ENCODE measurements at places on chromosomes 4 and X.

DNA sequence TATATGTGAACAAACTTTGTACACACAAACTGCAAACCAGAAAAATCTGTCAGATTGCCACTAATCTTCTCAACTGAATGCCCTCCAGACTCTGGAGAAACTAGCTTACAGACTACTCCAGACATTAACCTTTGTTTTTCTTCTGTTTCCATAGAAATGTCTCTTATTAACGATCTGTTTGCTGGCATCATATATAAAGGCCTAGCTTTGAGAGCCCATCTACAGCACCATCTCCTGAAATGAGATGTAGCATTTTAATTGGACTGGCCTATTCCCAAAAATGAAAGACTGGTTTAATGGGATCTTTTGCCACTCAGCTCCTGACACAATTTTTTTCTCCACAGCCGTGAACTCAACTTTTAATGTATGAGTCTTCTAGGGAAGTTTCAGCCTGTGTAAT is 266.0 kb upstream of the IL1RAPL1 start:
- DNase-seq: no peak

GRCh38 chr4:109053257-109053656 is 249.2 kb downstream of the COL25A1 start:
- no peak for DNase-seq

DNA sequence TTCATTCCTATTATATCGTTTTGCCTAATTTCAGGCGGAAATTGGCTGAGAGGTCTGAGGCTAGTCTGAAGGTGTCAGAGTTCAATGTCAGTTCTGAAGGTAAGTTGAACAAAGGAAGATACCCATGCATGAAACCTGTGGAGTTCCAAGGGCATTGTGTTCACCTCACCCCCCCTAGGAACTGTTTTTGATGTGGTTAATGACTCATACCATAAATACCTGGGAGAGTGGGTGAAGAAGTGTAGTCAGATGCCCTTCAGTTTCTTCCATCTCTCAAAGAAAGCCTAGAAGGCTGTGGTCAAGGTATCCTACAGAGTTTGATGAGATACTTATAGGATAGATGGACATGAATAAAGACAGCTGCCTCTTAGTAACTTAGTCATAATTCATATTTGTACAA is 2.7 kb downstream of the UTP14A start:
- DNase-seq: no peak

DNA sequence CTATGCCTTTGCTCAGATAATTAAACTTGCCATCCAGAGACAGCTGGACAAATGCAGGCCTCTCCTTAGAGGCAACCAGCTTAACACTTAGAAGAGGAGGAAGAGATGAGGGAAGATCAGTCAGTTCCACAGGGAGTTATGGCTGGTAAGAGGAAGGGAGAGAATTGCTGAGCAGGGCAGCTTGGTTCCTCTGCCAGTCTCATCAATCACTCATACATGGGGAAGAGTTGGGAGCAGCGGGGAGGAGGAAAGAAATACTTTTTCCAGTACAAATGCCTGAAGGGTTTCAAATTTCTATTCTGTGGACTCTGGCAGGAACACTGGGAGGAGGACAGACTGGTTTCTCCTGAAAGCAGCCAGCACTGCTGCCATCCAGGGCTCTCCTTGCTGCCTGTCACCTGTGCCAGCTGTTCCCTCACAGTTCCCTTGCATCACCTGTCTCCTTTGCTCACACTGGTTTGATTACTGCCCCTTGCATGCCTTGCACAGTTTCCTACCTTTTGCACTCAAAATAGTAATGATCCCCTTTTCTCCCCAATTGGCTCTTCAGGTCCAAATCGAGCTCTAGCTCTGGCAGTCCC is 59.5 kb downstream of the PGRMC2 start:
- DNase-seq: no peak

GRCh38 chrX:103584596-103584995 is 719 bp upstream of the TCEAL4 start:
- DNase-seq: no peak

DNA sequence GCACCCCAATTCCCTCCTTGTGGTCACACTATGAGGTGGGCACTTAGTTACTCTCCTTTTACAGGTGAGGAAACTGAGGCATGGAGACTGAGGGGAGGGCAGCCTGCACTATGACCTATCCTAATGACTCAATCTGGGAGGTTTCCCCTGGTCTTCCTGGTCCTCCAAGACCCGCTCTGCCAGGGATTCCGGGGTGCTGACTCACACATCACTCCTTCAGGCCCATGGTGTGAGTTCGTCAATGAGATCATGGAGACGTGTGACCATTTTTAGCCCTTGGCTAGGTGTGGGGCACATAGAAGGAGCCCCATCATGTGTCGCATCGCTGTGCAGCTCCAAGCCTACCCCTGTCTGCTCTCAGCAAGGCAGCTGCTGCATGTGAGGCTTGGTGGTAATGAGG is 32.4 kb upstream of the BCOR start:
- no peak for DNase-seq

DNA sequence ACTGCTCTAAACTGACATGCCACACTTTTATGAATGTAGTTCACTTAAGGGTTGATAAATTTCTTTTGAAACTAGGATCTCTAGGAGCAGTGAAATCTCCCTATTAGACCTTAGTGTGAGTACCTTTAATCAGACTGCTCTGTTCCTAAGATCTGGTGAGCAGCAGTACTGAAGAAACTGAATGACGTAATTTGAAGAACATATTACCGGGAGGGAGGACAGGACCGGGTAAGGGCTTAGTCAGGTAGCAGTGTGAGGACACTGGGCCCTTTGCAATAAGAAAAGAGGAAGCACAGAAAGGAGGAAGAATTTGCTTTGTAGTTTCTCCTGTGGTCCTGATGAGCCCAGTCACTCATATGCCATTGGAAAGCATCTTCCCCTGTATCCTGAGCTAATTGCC is 255.2 kb downstream of the THOC2 start:
- DNase-seq: no peak

DNA sequence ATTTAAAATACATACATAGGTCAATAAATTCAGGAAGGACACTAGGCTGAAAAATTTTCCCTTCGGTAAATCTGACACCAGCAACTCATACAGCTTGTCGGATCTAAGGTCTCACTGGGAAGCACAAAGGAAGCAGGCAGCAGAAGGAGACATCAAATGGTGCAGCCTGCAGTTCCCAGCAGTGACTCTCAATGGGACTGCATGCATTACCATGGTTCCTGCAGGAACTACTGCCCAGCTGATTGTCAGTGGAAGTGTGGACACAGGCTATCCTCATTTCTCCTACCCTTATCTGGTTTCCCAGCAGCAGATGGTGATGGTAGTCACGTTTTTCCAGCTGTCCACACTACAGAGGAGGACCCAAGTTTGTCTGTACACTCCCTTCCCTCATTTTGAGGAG is 113.3 kb downstream of the PPP1R2C start:
- no peak for DNase-seq

DNA sequence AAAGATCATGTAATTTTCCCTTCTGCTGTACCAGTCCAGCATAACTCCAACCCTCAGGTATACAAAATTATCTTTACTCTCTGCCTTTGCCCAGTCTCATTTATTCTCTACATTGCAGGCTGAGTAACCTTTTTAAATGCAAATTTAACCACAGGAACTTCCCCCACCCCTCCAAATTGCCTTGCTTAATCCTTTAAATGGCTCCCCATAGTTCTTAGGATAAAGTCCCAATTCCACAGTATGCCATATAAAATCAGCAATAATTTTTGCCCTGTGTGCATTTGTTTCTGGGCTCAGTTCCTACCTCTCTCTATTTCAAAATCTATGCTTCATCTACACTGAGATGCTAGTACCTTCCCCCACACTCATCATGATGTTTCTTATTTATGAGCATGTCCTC is 879.7 kb downstream of the RPA4 start:
- no peak for DNase-seq

DNA sequence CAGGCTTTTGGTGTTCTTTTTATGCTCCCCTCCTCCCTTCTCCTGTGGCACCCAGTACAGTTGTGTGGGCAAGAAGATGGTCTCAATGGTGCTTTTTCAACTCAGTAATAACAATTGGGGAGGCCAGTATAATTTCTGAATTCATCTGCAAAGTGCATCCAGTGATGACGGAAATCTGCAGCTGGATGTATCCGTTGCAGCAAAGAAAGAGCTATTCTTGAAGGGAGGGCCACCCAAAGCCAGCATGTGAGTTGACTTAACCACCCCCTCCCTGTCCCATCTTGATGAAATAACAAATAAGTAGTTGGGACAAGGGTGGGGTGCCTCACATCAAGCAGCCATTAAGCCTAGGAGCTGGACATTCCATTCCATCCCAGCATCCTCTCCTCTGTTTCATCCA is 30.7 kb downstream of the TSC22D3 start:
- DNase-seq: no peak

DNA sequence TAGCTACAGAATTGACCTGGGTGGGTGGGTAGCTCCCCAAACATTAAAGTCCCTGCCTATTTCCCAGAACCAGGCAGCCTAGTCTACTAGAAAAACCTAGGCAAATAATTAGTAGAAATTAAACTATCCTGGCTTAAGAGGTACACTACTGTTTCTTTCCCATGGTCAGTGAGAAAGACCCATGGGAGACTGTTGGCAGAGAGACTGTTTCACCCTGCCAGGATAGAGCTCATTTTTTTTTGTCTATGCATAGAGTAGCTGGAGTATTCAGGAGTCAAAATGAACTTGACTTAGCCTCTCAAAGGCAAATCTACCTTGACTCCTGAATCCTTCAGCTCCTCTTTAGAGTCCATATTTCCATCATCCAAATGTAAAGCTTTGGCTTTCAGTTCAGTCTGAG is 107.0 kb upstream of the AR start:
- no peak for DNase-seq

GRCh38 chr4:13133700-13134099 is 350.4 kb downstream of the RAB28 start:
- no peak for DNase-seq

DNA sequence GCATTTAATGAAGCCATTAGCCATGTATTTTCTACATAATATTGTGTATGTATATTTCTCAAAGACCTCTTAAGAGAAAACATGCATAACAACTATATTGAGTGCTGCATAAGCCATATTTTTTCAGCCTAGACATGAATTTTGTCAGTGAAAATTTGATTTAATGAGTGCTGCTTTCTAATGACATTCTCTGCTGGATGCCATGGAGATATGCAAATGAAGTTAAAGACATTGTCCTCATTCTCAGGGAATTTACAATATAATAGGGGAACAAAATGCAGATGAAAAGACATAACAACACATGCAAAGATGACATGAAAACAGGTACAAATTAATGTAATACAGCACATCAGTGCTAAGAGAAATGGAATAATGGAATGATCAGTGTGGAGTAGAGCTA is 118.7 kb downstream of the ATOH1 start:
- no peak for DNase-seq

GRCh38 chr4:56348576-56348975 is 38.7 kb downstream of the AASDH start:
- DNase-seq: no peak

- DNase-seq: no peak
These were observed 177.1 kb upstream of the LCORL start for GRCh38 chr4:18198653-18199052.

DNA sequence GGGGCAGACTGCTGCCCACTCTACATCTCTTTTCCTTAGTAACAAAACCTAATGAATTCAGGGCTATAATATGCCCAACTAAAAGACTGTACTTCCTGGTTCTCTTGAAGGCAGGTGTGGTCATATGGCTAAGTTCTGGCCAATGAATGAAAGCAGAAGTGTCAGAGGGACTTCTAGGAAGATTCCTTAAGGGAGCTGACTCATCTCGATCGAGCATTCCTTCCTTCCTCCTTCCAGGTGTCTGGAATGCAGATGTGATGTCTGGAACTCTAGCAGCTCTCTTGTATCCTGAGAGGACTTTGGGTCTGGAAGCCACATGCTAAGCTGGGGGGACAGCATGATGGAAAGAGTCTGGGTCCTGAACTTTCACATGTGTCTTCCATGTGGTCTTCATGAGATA is 116.2 kb upstream of the STX18 start:
- no peak for DNase-seq

DNA sequence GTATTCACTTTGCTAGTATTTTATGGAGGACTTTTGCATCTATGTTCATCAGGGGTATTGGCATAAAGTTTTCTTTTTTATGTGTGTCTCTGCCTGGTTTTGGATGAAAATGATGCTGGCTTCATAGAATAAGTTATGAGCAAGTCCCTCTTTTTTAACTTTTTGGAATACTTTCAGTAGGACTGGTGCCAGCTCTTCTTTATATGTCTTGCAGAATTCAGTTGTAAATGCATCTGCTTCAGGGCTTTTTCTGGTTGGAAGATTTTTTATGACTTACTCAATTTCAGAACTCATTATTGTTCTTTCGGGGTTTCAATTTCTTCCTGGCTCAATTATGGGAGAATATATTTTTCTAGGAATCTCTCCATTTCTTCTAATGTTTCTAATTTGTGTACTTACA is 9.1 kb upstream of the CSN2 start:
- DNase-seq: no peak

DNA sequence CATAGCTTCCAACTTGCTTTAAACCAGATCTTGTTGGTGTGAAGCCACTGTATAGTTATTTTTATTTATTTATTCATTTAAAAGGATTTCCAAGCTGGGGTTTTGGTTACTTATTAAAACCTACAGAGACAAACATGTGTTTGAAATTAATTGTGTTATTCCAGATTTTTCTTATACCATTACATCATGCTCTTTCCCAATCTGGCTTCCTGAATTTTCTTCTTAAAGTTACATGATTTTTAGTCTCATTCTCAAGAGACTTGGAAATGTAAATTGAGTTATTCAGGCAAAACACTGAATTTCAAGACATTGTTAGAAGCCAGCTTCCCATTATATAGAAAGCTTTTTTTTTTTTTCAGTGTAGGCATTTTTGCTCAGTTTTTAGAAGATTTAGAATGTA is 381.9 kb downstream of the IL1RAPL1 start:
- DNase-seq: no peak

DNA sequence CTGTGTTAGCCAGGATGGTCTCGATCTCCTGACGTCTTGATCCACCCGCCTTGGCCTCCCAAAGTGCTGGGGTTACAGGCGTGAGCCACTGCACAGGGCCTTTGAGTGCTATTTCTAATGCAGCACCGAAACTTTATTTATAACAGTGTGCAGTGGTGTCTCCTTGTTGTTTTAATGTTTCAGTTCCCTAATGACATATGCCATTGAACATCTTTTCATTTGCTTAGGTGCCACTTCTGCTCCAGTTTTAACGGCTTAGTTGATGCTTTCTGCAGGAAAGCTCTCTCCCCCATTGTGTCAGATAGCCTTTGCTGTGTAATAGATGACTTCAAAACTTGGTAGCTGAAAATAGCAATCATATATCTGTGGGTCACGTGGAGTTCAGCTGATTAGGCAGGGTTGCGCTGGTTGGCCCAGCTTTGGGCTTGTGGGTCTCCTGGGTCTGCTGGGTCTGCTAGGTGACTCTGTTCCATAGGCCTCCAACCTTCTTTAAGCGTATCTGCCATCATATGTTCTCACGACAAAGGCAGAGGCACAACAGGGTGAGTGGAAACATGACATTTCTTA is 76.4 kb upstream of the SHISA3 start:
- no peak for DNase-seq

- no peak for DNase-seq
These were observed 35.2 kb upstream of the ZNF518B start for GRCh38 chr4:10492464-10492863.

- no peak for DNase-seq
These were observed 19.3 kb downstream of the LRCH2 start for GRCh38 chrX:115214605-115215004.

- no peak for DNase-seq
These were observed 312.4 kb downstream of the ARHGAP10 start for GRCh38 chr4:148044089-148044911.

- DNase-seq: peak; percentile 48
These were observed 929 bp downstream of the ZBTB33 start for GRCh38 chrX:120251471-120252011.
